Body of pancreas (tissue), 4 donors: ENCODE measurements at places on chromosomes 6 and 20. TPM values are rescaled to one million over a fixed set of nuclear protein-coding genes. Genes with fewer than 3 reads are reported as not detected.

Gene LGSN
- total RNA-seq = under 0.01 TPM

Gene IPCEF1
- total RNA-seq = 3.0 TPM

Gene TP53INP2
- 12.2 TPM for total RNA-seq

GRCh38 chr20:17834804-17835203, 133.8 kb downstream of the SNX5 start:
- DNase-seq = no peak

- DNase-seq = no peak
Observed at GRCh38 chr6:25981568-25982263, 19.1 kb downstream of the TRIM38 start.
